NCI-H774 (cell line): ENCODE measurements at places on chromosomes 1 and 21.

DNA sequence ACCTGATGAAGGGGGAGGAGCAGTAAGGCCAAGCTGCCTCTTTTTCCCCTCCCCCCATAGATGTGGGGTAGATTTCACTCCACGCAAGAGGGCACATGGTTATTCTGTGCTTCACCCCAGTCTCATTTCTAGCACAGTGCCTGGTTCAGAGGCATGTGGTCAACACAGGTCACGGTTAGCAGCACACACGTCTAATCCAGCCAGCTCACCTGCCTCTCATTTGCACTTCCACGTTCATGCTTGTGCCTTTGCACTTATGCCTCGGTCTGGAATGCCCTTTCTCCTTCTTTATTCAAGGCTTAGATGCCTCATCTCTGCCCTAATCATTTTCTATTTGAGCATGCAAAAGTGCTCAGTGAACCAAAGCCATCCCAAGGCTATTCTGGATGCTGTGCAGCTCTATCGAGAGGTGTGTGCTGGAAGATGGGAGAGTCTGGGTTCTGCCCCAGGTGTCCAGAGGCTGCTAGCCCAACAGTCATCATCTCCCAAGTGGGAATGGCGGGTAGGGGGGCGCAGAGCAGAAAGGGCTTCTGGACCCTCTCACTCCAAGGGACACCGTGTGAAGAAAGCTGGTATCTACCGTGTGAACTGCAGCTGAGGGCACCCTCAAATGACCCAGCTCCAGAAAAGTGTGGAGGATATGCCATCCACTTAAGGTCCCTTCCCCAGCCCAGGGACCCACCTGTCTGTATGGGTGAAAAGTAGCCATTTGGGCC, 2.1 kb upstream of the A3GALT2 start:
- no peak for DNase-seq

- DNase-seq: no peak
Observed at GRCh38 chr1:61993331-61993961, 201.2 kb upstream of the L1TD1 start.

GRCh38 chr1:193537266-193538002, 351.0 kb upstream of the B3GALT2 start:
- DNase-seq: no peak

DNA sequence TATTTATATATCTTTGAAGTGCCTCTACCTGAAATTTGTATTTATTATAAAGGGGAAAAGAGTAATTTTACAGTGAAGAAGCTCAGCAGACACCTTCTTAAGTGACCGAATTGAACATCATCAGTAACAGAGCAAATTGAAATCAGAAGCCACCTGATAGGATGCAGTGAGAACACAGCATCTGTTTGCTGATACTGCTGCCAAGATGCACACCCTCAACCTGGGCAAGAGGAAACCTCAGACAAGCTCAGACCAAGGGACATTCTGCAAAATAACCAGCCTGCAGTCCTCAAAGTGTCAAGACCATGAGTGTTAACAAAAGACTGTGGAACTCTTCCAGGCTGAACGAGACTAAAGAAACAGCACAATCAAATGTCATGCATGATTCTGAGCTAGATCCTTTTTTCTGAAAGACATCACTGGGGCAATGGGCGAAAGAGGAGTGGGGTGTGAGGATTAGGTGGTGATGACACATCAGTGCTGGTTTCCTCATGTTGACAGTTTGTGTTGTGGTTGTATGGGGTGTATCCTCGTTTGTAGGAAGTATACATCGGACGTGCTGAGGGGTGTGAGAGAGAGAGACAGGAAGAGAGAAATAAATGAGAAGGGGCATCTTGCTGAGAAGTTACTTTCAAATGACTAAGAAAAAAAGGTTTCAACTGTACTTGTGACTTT, 103.7 kb downstream of the ABCA4 start:
- DNase-seq: no peak

GRCh38 chr1:54199151-54199764, 572 bp downstream of the CYB5RL start:
- DNase-seq: no peak

DNA sequence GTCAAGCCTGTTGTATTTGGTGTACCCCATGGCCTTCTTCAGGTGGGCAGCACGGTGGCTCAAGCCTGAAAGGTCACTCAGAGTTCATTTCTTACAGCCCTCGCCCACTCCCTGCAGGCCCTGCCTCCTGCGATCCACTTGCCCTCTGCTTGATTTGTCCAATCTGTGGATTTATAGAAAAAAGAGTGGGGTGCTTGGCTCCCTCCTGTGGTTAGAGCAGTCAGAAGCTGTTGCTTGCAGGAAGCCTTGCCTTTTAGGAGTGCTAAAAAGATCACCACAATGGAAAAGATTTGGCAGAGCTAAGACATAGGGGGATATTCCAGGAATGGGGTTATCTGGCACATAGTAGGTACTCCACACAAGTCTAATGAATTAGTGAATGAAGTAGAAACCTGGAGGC, 108.0 kb upstream of the TRABD2B start:
- peak; percentile 2 for DNase-seq

DNA sequence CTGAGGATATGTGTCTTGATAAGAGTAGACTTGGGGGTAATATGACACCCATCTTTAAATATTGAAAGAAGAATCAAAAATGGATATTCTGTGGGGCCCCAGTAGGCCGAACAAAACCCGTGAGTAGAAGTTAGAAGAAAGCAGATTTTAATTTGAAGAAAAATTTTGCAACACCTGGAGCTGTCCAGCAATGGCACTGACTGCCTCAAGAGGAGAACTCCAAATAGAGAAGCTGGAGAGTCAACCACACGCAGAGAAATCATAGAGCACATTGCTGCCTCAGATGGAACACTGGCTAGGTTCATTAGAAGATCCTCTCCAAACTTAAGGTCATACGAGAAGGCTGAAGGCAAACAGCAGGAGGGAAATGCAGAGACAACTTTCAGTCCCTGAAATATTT, 6.8 kb downstream of the NHLH1 start:
- no peak for DNase-seq

- DNase-seq: no peak
Observed at GRCh38 chr21:17829472-17829871, 10.3 kb upstream of the C21orf91 start.

DNA sequence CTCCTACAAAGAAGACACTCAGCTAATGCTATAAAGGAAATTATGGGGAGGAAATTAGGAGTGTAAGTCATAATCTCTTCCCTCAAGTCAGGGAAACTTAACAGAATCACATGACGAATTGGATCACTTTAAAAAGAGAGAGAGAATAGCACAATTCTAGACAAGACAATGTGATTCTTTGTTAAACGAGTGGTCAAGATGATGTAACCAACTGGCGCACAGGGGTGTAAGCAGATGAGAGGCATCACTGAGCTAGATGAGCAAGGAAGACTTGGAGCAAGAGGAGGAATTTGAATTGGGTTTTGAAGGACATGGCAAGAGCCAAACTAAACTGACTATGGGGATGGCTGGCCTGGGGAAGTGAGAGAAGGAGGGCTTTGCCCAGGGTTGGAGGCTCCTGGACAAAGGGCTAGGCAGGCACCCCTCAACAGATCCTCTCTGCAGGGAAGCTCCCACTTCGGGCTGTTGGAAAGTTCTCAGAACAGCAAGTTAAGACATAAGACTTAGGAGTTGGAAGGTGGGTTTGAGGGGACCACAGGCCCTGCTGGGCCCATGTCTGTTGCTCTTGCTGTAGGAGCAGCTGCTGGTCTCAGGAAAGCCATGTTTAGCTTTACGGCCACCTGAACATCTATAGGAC, 123.9 kb upstream of the GRIK3 start:
- DNase-seq: no peak

DNA sequence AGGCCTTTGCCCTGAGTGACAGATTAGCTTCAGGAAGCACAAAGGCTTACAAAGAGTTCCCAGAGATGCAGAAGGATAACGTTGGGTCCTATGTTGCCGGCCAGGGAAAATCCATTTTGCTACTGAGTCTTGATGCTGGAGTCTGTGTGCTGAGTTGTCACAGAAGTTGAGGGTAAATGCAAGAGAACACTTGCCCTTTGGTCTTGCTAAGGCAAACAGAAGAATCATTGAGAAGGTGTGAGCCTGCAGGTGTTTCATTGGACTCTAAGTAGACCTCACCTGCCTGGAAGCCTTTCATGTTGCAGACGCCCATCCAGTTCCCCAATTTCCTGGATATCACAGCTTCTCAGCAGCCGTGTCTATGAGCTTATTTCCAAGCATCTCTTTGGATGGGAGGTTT, 105.2 kb downstream of the PCP4 start:
- no peak for DNase-seq

DNA sequence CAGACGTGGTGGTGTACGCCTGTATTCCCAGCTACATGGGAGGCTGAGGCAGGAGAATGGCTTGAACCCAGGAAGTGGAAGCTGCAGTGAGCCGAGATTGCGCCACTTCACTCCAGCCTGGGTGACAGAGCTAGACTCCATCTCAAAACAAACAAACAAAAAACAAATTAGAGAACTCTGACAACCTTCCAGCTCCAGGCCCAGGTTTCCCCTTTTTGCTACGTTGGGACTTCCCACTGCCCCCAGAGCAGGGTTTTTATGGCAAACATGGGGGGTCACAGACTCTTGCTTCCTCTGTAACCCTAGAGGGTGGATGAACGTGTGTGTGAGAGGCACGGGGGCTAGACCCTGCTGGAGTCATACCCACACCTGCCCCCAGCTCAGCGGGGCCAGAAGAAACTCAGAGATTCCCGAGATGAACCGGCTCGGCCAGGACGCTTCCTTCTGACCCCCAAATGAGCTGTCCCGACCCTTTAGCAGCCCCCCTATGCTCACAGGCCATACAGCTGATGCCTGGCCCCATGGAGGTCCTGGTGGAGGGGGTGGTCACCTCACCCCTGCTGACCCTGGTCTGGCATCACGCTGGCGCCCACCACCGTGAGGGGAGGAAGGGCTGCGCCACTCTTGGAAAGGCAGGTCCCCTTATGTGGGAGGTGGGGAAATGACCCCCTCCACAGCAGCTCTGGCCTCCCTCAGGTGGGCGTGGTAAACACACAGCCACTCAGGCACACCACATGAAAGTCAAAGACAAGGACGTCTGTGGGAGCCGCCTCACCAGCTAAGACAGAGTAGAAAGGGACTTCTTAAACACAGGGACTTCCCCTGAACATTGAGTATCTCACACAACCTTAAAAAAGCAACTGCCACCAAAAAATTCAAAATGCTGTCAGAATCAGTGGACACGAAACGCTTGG, 7.1 kb downstream of the GPR157 start:
- no peak for DNase-seq

DNA sequence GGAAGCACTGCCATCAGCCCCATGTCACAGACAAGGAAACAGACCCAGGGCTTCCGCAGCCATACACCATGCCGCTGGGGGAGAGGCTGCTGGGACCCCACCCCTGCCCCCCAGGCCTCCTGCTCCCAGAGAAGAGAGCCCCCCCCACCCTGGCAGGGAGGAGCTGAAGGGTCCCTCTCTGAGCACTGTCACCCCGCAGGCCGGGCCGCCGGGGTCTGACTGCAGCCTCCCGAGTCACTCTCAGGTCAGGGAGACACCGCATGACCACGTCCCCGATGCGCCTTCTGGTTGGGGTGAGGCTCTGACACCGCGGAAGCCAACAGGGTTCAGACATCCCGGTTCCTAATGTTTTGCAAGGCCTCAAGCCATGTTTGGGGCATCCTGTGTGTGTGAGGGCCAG, 102.3 kb downstream of the SIK1 start:
- no peak for DNase-seq

DNA sequence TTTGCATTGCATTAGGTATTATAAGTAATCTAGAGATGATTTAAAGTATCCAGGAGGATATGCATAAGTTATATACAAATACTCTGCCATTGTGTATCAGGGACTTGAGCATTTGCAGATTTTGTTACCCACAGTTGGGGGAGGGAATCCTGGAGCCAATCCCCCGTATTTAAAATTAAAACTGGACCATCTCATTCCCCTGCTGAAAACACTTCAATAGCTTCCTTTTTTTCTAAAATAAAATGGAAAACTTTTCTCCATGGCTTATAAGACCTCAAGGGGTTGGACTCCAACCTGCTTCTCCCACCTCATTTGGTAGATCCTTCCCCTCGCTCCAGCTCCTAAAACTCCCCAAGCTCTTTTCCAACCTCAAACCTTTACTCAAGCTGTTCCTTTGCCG, 10.4 kb upstream of the CD34 start:
- DNase-seq: no peak

GRCh38 chr1:183920651-183921050, 115.7 kb downstream of the RGL1 start:
- no peak for DNase-seq

DNA sequence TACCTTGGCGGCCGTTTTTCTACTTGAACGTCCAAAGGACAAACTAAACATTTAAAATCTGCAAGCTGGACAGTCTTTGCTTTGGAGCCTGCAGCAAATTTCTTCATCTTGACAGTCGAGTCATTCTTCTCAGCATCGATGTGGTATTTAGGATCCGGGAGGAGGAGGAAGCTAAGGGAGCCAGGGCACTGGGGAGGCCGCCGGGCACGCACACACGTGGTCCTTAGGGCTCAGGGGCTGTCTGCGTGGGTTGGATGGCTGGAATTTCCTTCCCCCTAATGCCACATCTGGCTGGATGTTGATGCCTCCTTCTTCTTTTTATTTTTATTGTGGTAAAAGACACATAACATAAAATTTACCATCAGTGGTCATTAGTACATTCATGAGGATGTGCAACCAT, 300.9 kb downstream of the CAMTA1 start:
- no peak for DNase-seq

- peak; percentile 71 for DNase-seq
Observed at GRCh38 chr1:46549697-46550681, 1.5 kb downstream of the KNCN start.

GRCh38 chr1:32062867-32063230, 9.9 kb upstream of the TMEM39B start:
- no peak for DNase-seq

DNA sequence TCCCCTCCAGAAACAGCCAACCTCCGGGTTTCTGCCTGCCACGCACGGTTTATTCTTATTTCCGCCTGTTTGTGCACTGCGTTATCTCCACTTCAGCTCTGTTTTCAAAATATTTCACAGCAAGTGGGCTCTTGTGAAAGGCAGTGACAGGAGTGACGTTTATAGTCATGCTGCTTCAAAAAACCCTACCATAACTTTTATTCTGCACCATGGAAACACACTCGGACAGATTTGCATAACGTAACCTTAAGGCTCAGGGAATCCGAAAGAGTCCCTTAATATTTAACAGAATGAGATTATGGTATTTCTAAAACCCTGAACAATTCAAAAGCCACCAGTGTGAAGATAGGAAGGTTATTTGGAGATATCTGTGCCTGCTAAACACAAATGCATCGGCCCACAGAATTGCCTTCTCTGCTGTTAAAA, 782 bp upstream of the SDE2 start:
- DNase-seq: no peak

GRCh38 chr21:44331650-44332307, 7.4 kb downstream of the CFAP410 start:
- no peak for DNase-seq

DNA sequence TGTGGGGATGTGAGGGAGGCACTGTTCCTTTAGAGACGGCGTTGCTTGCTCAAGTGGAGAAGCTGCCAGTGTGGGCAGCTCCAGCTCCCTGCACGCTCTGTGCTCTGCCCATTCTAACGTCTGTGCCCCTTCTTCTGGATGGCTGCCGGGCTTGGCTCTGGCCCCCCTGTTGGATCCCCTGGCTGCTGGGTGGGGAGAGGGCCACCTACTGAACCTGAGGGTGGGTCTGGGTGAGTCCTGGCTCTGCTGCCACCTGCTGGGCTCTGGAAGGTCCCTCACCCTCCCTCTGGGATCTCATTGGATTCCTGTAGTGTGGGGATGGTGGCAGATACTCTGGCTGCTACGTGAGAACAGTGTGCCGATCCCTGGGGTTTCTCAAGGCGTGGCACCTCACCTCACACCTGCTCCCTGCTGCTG, 5.0 kb downstream of the PFKL start:
- no peak for DNase-seq
